ENCODE measurements at places on chromosomes 2 and 18. TPM values are rescaled to one million over a fixed set of nuclear protein-coding genes. Genes with fewer than 3 reads are reported as not detected.

Gene SGPP2
- 0.64 TPM for polyA plus RNA-seq

Gene NIFK
- polyA plus RNA-seq: 59.8 TPM

Gene C2orf66
- not detected for polyA plus RNA-seq

DNA sequence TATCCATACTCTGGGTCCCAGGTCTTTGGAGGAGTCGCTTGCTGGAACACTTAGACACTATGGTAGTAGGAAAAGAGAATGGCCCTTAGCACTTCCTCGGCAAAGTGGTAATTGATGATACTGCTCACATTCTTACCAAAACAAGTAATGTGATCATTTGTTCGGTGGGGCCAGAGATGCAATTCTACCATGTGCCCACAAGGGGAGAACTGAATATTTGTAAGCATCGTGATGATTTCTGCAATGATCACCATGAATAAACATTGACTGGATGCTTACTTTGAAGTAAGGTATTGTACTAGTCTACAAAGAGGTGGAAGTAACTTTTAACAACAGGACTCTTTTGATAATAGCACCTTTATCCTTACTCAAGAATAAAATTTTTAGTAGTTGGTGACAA is 109.7 kb downstream of the CD8B2 start:
- no peak for DNase-seq

- DNase-seq: no peak
These were observed 2041.4 kb upstream of the CELF4 start for GRCh38 chr18:39607034-39607433.

DNA sequence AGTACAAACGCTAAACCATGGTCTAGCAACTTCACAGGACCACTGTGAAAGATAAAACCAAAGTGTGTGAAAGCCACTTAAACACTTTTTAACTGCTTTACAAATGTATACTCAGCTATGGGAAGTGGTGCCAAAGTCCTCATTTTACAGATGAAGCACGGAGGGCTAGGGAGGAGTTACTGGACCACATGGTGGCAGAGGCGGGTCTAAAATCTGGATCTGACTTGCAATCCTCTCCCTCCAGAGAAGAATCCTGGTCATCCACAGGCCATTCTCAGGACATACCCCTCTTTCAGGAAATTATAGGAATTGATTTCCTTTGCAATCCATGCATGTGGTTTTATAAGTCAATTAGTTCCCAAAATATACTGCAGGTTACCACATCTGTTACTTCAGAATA is 84.6 kb upstream of the GYPC start:
- DNase-seq: no peak

- DNase-seq: no peak
These were observed 66.3 kb downstream of the FIGN start for GRCh38 chr2:163669506-163669905.

- no peak for DNase-seq
These were observed 26.3 kb downstream of the MEX3C start for GRCh38 chr18:51171223-51171622.

DNA sequence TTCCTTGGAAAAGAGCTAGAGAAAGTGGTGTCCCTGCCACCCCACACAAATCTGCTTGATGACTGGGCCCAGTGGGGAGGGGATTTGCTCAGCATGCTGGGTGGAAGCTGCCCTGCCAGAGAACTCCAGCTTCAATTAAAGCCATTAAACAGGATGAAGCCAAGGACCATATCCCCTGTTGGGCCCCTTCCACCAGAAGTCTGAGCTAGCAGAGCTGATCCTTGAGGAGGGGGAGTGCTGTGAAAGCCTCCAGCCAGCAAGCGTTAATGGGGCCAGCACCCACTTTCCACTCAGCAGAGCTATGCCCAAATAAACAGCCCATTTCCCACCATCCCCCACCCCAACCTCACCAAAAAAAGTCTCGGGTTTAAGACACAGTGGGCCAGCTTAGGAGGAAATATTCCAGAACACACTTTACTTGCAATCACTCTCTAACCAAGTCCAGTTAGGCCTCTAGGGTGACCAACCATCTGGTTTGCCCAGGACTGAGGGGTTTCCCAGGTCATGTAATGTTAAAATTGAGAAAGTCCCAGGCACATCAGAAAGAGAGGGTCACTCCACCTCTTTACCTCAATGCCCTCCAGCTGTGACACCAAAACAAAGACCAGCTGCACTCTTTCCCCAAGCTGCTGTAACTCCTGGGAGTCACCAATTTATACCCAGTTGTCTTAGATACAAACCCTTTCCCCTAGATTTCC is 132.3 kb downstream of the FOXI3 start:
- DNase-seq: no peak

GRCh38 chr2:61045999-61046398 is 19.7 kb upstream of the SANBR start:
- no peak for DNase-seq

GRCh38 chr18:8609659-8610458 is 622 bp downstream of the RAB12 start:
- no peak for DNase-seq

DNA sequence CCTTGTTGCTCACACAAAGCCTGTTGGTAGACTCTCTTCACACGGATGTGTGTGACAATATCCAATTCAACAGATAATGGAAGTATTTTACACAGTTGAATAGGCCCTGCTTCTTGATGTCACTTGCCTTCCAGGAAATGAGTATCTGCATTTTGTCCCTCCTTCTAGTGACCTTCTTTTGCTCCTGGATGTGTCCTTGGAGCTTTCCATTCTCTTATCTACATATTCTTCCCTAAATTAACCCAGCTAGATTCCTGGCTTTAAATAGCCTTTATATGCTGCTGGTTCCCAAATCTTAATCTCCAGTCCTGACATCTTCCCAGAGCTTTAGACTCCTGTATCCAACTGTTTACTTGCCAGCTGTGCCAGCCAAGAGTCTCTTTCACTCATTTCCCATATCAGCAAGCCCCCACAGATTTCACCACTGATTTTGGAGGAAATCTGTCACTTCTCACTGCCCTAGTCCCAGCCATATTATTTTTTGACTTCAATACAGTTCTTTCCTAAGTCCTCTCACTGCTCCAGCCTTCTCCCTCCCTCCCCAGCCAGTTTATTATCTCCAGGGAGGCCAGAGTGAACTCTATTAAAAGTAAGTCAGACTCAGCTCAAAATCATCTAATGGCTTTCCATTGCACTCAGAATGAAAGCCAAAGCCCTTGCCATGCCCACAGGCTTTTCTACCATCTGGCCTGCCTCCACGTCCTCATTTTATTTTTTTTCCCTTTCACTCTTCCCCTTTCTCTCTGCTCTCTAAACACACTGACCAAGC is 170.0 kb downstream of the PDE11A start:
- DNase-seq: no peak
